Activated CD4-positive, alpha-beta memory T cell treated with anti-CD3 and anti-CD28 coated beads for 36 hours (primary cell): ENCODE measurements at places on chromosomes 11 and 22. TPM values are rescaled to one million over a fixed set of nuclear protein-coding genes. Genes with fewer than 3 reads are reported as not detected.
A peak's percentile ranks its signal among the peaks of the same experiment; 100 is the strongest.

DNA sequence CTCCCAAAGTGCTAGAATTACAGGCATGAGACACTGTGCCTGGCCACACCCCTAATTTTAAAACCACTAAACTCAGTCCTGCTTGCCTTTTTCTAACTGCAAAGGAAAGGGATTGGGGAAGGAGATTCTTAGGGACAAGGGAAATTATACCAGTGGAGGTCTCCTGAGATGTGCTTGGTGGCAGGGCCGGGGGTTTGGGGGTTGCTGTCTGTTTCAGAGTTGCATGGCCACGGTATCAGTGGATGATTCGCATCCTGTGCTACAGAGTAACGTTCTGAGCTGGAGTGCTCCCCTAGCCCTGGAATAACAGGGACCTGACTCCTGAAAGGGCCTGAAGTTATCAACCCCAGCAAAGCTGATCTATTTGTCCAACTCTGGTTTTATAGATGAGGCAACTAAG lies 846 bp upstream of the GPHA2 start:
- no peak for DNase-seq
- H3K4me1 ChIP-seq, result peaks cover 3% of the 10 kb centered on the region
- H3K27ac ChIP-seq, result no peak overlapping the region

- DNase-seq, result no peak
- H3K4me1 ChIP-seq, result peaks cover 75% of the 10 kb centered on the region
- H3K36me3 ChIP-seq, result peaks cover 28% of the 10 kb centered on the region
- no peaks in the 10 kb centered on the region for H3K27me3 ChIP-seq
- H3K27ac ChIP-seq, result peak overlapping the region; percentile 90
Observed at GRCh38 chr11:67410984-67411784, 4.3 kb upstream of the CARNS1 start.

- H3K4me1 ChIP-seq, result no peaks in the 10 kb centered on the region
- peaks cover 6% of the 10 kb centered on the region for H3K36me3 ChIP-seq
- H3K4me3 ChIP-seq, result no peak overlapping the region
- no peak overlapping the region for H3K27ac ChIP-seq
- no peak for DNase-seq
- no peaks in the 10 kb centered on the region for H3K27me3 ChIP-seq
Observed at GRCh38 chr11:35815556-35816315, 128.1 kb upstream of the LDLRAD3 start.

DNA sequence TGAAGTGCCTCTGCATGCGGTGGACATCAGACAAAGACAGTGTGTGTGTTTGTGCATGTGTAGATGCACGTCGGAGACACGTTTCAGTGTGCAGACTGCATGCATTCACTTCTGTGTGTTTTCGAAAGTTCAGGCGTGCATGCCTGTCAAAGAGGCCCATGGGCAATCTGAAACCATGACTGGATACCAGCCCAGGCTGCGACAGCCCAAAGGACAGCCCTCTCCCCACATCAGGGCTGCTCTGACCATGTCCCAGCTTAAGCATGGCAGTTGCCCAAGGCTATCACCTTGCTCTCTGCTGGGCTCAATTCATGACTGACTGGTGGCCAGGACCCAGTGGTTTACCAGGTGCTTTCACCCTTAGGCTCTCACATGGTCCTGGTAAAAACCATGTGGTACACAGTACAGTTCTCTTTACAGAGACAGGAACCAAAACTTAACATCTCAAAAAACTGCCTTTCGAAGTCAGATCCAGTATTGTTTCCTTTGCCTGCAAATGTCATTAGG lies 423.7 kb upstream of the CADM1 start:
- H3K36me3 ChIP-seq, result no peaks in the 10 kb centered on the region
- no peak overlapping the region for H3K4me3 ChIP-seq

FREY1 gene
- 0.88 TPM for total RNA-seq

GAL3ST3 gene
- not detected for total RNA-seq

KCNQ1 gene
- 10.8 TPM for total RNA-seq

CFAP300 gene
- not detected for total RNA-seq
